Amniotic stem cell (primary cell): ENCODE measurements at places on chromosomes 2 and 18.

GRCh38 chr2:109614715-109615636 lies 812 bp downstream of the SOWAHC start:
- no peak for DNase-seq

GRCh38 chr18:50870138-50870845 lies 8.6 kb upstream of the ME2 start:
- DNase-seq = peak; percentile 53

GRCh38 chr18:79982736-79983135 lies 5.6 kb downstream of the TXNL4A start:
- DNase-seq = no peak

GRCh38 chr2:240614391-240614790 lies 10.9 kb upstream of the GPR35 start:
- no peak for DNase-seq

DNA sequence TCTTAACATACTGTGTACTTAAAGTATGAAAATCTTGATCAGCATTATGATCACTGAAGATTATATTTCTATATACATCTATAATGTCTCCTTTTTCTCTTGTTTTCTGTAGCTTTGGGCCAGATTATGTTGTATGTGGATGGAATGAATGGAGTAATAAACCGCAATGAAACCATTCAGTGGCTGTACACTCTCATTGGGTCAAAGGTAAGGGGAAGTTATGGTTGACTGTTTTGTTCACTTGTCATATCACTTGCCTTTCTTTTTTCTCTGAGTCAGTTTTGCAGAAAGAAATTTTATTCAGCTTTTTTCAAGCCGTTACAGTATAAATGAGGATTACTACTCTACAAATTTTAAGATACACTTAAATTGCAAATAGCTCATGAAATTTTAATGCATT lies 252.5 kb downstream of the TPGS2 start:
- no peak for DNase-seq

GRCh38 chr2:69946351-69947324 lies 14.8 kb downstream of the ASPRV1 start:
- DNase-seq = no peak

- DNase-seq = no peak
Observed at GRCh38 chr2:153944800-153945199, 73.1 kb downstream of the GALNT13 start.

DNA sequence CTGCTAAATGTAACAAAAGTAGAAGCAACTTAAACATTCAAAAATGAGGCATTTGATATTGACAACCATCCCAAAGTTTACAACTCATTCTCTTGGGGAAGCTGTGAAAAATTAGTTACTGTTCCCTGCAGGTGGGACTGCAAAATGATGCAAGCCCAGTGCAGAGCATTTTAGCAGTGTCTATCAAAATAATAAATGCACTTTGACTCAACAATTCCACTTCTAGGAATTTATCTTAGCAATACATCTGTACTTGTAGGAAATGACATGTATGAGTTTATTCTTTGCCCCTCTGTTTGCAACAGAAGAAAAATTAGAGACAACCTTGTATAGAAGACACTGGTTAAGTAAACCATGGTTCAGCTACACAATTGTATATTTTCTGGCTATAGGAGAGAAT lies 48.0 kb upstream of the TLK1 start:
- DNase-seq = no peak

DNA sequence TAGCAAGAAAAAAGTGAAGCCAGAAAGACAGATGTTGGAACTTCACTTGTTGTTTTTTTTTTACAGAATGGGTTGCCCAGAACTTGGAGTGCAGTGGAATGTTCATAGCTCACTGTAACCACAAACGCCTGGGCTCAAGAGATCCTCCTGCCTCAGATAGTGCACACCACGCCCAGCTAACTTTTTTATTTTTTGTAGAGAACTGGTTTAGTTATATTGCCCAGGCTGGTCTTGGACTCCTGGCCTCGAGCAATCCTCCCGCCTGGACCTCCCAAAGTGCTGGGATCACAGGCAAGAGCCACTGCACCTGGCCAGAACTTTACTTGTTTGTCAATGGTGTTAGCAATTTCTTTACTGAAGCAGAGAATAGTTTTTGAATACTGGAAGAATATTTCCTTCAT lies 11.9 kb upstream of the ASPRV1 start:
- no peak for DNase-seq

GRCh38 chr2:133416736-133417135 lies 151.5 kb downstream of the NCKAP5 start:
- DNase-seq = no peak

DNA sequence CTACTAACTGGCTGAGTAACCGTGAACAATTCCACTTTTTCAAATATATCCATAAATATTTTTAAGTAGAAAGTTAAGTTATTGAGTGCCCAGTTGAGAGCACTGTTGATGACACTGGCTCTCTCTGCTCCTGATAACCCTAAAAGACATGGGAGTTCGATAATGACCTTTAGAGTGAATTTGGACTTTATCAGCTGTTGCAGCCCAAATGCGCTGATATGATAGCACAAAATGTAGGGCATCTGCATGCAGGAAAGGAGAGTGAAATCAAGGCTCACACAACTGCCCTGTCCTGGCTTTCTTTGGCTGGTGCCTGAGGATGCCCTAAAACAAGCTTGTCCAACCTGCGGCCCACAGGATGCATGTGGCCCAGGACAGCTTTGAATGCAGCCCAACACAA lies 60.0 kb upstream of the ALK start:
- no peak for DNase-seq

- DNase-seq = no peak
Observed at GRCh38 chr18:14098428-14098827, 33.8 kb downstream of the ZNF519 start.

DNA sequence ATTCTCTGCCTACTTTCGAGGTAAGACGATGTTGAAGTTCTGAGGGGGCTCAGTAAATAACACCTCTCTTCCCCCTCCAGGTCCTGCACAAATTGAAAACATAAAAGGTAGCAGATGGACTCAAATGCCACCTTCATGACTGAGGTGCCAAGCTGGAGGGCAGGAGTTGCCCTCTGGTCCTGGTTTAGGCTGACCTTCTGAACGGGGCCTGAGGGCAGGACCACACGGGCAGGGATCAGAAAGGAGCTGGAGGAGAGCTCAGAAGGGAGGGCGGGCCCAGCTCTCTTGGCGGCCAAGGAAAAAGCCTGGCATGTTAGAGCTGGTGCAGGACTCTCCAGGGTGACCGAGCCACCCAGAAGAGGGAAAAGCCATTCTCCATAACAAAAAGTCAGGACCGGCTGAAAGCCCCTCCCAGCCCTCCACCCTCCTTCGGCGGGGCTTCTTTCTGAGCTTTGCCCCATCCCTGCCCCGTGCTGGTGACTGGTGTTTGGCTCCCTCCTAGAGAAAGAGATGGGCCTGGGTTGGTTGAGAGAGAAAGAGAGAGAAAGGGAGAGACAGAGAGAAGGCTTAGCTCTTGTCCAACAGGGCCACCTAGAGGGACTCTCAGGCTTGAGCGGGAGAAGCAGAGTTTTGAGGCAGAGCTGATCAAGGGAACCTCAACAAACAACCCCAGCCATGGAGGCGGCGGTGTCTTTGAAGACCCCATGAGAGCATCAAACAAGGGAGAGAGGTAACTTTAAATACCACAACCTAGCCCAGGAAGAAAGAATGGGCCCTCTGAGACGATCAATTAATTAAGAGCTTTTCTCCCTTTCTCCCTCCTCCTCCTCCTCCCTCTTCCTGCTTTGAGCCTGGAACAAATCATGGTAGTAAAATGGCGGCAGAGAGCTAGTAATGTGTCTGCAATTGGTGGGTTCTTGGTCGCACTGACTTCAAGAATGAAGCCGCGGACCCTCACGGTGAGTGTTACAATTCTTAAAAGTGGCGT lies 50.8 kb downstream of the WIPF1 start:
- no peak for DNase-seq

- no peak for DNase-seq
Observed at GRCh38 chr2:224403657-224404056, 1.8 kb upstream of the FAM124B start.

DNA sequence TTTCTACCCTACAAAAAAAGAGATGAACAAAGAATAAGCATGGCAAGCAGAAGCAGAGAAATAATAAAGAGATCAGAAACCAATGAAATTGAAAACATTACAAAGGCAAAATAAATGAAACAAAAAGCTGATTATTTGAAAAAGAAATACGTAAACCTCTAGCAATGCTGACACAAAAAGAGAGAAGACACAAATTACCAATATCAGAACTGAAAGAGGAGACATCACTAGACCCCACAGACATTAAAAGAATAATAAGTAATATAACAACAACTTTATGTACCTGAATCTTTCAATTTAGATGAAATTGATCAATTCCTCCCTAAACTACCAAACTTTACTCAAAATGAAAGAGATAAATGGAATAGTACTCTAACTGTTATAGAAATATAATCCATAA lies 75.9 kb downstream of the TMEM163 start:
- no peak for DNase-seq

- DNase-seq = no peak
Observed at GRCh38 chr2:158006961-158007719, 94.5 kb upstream of the UPP2 start.

DNA sequence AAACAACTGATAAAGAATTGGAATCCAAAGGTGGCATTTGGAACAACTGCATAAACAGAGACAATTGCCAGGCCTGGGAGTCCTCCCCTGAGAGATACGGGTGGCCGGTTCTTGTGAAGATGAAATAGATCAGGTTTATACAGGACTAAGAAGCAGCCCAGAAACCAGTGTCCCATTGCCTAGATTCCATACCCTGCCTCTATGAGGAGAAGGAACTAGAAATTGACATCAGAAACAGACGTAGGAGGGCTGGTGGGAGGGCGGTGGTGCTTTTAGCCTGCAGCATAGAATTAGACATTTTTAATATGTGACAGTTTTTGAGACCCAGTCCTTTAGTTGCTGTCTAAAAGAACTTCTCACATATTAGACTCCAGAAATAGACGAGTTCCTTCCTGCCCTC lies 11.8 kb upstream of the SH3BP4 start:
- no peak for DNase-seq

DNA sequence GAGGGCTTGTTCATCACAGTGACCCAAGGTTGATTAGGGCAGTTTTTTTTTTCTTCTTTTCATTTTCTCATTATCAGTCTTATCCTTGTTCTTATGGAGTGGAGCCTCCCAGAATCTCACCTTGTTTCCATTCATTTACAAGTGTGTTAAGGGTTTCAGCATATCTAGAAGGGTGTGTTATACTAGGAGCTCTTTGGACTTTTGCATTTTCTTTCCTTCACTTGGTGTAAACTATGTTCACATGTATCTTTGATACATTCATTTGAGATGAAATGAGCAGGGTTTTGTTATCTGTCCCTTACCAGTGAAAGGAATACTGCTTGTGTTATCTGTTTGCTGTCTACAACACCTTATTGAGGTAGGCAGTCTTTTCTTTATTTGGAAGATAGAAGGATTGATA lies 96.7 kb downstream of the WDR7 start:
- no peak for DNase-seq

DNA sequence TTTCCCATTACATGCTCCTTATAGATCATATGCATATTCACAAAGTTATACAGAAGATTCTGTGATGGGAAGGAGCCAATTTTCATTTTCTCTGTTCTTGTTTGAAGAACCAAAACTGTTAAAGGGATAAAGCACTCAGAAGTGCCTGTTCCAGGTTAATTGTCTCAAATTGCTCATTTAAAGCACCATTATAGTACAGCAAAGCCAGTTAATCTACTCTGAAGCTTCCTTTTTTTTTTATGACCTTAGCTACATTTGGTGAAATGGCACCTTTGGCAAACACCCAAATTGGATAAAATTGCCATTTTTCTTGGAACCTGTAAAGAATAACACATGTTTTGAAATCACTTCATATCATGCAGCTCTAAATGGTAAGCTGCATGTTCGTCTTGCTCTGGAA lies 1092.3 kb downstream of the BCL11A start:
- DNase-seq = no peak

DNA sequence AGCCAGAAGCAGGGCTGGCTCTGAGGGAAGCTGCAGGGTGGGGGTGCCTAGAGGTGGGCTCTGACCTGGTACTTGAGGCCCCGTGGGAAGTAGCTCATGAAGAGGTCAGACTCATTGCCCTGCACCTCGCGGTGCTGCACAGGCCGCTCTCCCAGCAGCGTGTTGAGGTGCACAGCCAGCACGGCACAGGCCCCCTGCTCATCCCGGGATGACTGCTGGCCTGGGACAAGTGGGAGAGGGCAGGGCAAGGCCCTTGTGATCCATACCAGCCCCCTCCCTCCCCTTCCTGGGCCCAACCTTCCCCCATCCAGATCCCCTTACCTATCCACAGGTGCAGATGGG lies 8.7 kb downstream of the CAPG start:
- DNase-seq = no peak

GRCh38 chr18:32771169-32771751 lies 1.6 kb downstream of the KLHL14 start:
- no peak for DNase-seq

DNA sequence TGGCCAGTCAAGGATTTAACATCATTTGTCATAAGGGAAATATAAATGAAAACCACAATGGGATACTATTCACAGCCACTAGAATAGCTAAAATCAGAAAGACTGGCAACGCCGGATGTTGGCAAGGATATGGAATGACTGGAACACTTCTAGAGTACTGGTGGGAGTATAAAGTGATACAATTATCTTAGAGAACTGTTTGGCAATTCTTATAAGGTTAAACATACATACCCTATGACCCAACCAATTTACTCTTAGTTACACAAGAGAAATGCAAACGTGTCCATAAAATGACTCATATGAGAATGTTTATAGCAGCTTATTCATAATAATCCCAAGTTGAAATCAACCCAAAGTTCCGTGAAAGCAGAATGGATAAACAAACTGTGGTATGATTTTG lies 35.1 kb downstream of the MAPK4 start:
- no peak for DNase-seq
